Omental fat pad (tissue), 4 donors: ENCODE measurements at places on chromosomes 4 and X. TPM values are rescaled to one million over a fixed set of nuclear protein-coding genes. Genes with fewer than 3 reads are reported as not detected.

CT45A6 gene
- not detected for total RNA-seq

DNA sequence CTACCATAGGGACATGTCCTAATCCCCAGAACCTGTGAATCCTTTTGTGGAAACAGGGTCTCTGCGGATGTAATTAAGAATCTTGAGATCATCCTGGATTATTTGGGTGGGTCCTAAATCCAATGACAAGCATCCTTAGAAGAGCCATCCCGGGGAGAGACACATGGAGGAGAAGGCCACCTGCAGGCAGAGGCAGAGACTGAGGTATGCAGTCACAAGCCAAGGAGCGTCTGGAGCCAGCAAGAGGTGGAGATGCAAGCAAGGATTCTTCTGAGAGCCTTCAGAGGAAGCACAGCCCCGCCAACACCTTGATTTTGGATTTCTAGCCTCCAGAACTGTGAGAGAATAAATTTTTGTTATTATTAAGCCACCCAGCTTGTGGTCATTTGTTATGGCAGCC, 13.8 kb upstream of the FAT1 start:
- DNase-seq: no peak

- DNase-seq: no peak
Measured at GRCh38 chr4:83629945-83630721, 94.2 kb downstream of the GPAT3 start.

MAGEC1 gene
- not detected for total RNA-seq

- DNase-seq: no peak
Measured at GRCh38 chr4:146308951-146309350, 94.6 kb downstream of the REELD1 start.

DNA sequence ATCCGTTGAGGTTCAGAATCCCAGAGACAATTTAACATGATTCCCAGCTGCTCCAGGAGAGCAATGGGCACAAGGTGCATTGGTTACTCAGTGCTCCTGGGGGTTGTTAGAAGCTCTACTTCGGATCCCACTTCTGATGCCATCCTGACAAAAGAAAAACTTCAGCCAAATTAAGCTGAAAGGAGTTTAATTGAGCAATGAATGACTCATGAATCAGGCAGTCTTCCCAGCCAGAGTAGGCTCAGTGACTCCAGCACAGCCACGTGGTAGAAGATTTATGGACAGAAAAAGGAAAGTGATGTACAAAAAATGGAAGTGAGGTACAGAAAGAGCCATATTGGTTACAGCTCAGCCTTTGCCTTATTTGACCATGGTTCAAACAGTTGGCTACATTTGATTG, 95.7 kb downstream of the PWWP3B start:
- DNase-seq: no peak

DNA sequence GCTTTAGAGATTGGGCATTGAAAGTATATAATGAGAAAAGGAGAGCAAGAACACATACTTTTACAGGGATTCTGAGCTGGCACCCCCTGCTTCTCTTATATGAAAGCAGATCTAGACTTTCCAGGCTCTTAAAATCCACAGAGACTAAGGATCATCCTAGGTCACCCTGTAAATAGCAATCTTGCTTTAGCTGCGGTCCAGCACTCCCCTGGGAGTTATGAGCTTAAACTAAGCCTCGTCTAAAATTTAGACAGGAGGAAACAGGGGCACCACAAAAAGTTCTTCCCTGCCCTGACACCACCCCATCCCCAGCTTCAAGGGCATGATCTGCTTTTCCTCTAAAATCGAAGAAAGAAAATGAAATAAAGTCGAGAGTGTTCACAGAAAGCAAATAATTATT, 143.3 kb upstream of the KCNIP4 start:
- DNase-seq: no peak

DNA sequence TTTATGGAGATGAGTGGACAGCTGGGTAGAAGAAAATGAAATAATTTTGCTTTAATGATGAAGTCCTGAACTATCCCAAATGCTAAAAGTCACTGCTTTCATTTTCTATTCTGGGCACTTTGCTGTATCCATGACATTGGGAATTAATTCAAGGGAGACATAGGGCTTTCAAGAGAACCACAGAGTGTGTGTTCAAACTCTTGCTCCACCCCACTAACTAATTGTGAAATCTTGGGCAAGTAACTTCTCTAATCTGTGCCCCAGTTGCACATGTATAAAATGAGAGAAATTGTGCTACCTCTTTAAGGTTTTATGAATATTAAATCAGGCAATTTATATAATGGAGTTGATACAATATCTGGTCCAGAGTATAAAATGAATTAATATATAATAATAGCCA, 1422.0 kb downstream of the ADGRL3 start:
- DNase-seq: no peak

GRCh38 chr4:147088146-147088545, 142.5 kb upstream of the TTC29 start:
- DNase-seq: no peak

PITX2 gene
- 0.36 TPM for total RNA-seq

DNA sequence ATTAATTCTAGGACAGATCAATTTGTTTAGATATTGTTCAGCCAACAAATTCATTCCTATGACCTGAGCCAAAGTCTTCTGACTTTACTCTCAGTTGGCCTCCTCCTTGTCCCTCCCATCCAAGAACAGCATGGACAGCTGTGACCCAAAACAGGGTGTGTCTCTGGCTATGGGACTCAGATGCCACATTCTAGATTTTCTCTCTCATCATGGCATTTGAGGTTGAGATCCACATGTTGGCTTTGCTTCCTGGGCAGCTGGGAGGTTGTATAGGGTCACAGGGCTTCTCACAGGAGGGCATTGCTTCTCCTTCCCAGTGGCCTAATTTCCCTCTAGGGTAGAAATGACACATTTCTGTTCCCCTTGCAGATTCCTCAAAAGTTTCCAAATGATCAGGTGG, 22.6 kb upstream of the EGF start:
- DNase-seq: no peak

DNA sequence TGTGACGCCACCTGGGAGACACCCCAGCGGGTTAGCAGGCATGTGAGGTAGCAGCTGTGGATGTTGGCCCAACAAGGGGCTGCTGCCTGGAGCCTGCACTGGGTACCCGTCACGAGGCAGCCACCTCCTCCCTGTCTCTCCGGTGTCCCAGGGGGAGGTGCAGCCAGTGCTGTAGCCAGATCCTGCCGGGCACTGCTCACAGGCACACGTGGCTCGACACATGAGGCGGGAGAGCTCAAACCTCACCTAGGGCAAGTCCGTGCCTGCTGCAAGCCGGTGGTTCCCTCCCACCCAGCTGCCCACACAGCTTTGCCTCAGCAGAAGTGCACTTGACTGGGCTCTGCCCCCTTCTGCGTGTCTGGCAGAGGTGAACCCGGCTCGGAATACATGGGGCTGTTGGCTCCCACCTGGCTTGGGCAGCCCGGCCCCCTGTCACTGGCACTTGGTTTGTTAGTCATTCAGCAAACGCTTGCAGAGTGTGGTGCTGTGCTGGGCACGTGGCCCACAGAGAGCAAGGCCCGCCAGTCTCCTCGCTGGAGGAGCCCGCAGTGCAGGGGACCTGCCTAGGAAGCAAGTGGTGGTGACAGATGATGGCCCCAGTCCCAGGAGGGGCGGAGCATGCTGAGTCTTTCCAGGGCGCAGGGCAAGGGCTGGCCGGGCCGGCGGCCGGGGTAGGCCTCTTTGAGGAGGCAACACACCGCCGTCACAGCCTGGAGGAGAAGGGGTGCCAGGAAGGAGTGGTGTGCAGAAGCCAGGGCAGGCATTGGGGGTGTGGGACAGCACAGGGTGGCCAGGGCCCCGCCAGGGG, 10.1 kb upstream of the SH3TC1 start:
- DNase-seq: no peak

GRCh38 chr4:23232987-23233386, 540.2 kb downstream of the GBA3 start:
- no peak for DNase-seq
